ENCODE measurements at places on chromosomes 2 and 18.

GRCh38 chr18:24417480-24417879, 9.0 kb upstream of the IMPACT start:
- DNase-seq = no peak

GRCh38 chr2:59774821-59775433, 778.5 kb downstream of the BCL11A start:
- DNase-seq = no peak

DNA sequence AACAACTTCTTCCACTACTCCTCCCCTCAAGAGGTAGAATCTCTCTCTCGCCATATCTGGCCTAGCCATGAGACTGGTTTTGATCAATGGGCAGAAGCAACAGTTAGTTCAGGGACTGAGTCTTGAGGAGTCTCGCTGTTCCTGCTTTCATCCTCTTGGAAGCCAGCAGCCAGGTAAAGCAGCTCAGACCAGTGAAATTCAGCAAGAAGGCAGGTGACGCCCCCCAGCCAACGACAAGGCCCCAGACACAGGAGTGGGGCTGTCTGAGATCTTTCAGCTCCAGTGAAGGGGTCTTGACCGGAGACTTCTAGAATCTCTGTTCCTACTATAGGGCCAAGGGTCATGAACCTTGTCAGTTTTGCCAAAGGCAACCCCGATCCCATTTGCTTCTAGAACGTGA, 39.7 kb upstream of the ACAA2 start:
- no peak for DNase-seq

DNA sequence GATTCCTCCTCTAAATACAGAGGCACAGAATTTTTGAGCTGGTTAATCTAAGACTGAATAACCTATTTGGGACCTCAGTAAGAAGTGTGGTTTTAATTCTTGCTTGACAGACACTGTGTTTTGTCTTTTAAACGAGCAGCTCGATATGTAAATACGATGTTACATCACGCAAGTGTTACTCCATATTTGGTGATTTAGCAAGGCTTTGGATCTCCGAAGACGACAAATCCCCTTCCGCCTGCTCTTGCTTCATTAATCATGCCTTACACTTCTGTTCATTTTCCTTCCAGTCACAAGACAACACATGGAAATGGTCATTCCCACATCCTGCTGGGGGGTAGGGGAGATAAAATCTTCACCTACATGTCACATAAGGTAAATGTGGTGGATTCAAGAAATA, 9.4 kb downstream of the BCL11A start:
- no peak for DNase-seq

GRCh38 chr2:198127627-198128026, 323.2 kb downstream of the PLCL1 start:
- DNase-seq = peak; percentile 59
